ENCODE measurements at places on chromosomes 16 and 17.

GRCh38 chr17:7886227-7887037 lies 2.2 kb upstream of the CHD3 start:
- DNase-seq = peak; percentile 8

- no peak for DNase-seq
Measured at GRCh38 chr17:49631496-49631895, 46.4 kb downstream of the SPOP start.

GRCh38 chr16:11231367-11231970 lies 24.5 kb downstream of the SOCS1 start:
- no peak for DNase-seq

- DNase-seq = peak; percentile 27
Measured at GRCh38 chr17:71142333-71142732, 973.0 kb downstream of the KCNJ2 start.

GRCh38 chr17:3189961-3190360 lies 7.4 kb upstream of the OR1A2 start:
- no peak for DNase-seq

GRCh38 chr17:71500761-71501555 lies 619.9 kb upstream of the SOX9 start:
- no peak for DNase-seq

DNA sequence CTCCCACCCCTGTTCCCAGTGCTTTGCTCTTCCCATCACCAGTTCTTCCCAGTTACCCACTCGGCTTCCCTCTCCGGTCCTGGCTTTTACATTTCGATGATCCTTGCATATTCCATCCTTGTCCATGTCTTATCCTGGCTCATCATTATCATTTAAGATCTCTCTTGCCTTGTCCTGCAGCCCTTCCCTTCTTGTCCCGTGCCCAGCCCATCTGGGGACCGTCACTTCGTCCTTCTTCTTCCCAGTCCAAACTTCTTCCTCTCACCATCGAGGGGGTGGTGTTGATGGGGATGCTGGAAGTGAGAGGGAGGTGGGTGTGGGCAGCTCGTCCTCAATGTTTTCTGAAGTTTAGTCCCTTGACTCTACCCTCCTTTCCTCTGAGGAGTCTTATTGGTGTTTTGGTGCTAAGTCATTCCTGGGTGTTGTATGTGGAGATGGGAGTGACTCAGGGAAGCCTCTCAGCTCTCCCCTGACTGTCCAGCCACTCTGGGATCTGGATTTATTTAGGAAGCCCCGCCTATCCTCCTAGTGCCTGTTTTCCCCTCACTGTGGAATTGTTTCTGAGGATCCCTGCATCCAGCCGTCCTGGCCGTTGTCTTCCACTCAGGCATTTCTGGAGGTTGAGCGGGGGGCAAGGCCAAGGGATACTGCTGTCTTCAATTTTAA lies 975 bp downstream of the SNX29 start:
- peak; percentile 85 for DNase-seq

DNA sequence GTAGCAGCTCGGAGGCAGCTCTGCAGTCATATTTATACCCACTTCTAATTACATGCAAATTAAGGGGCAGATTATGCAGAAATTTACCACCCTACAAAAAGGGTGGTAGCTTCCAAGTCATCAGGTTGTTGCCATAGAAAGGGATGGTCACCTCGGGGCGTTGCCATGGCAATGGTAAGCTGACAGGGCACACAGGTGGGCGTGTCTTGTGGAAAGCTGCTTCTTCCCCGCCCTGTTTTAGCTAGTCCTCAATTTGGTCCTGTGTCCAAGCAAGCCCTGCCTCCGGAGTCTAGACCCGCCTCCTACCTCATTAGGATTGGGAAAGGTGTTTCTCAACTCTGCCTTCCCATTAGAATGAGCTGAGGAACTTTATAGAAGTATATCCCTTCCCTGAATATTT lies 98.7 kb downstream of the HS3ST2 start:
- DNase-seq = no peak

GRCh38 chr17:28579526-28579925 lies 2.8 kb upstream of the ALDOC start:
- no peak for DNase-seq

- DNase-seq = peak; percentile 70
Measured at GRCh38 chr16:70653809-70654771, 7.7 kb downstream of the IL34 start.

DNA sequence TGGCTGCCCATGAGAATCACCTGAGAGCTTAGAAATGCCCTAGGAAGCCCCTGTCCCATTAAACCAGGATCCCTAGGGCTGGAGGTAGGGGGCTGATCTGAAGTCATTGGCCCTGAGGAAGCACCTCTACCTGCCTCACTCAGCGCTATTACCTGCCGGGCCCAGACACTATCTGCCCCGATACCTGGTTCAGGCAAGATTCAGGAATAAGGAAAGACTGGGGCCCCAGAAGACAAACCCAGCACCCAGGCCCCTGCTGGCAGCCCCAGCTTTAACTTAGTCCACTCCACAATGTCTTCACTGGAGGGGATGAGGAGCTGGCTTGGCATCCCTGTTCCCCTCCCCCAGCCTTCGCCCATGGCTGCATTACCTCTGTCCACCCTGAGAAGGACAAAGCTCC lies 126.3 kb downstream of the GAS7 start:
- DNase-seq = no peak
